ENCODE measurements at places on chromosomes 7 and 10.

DNA sequence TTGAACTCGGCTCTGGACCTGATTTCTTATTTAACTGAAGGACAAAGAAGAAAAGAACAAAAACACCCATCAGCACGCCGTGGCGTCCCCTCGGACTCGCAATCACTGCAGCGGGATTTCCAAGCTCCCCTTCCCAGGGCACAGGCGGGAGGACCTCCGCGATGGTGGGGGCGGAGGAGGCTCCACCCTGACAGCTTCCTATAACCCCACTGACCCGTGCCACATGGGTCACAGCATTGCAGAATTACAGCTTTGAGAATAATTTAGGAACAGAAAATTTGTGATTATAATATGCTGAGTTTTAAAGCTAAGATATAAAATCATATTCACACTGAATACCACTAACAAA lies 129.7 kb upstream of the SEC61G start:
- no peak for DNase-seq

- DNase-seq = no peak
These were observed 26.4 kb downstream of the AP5Z1 start for GRCh38 chr7:4801839-4802231.

DNA sequence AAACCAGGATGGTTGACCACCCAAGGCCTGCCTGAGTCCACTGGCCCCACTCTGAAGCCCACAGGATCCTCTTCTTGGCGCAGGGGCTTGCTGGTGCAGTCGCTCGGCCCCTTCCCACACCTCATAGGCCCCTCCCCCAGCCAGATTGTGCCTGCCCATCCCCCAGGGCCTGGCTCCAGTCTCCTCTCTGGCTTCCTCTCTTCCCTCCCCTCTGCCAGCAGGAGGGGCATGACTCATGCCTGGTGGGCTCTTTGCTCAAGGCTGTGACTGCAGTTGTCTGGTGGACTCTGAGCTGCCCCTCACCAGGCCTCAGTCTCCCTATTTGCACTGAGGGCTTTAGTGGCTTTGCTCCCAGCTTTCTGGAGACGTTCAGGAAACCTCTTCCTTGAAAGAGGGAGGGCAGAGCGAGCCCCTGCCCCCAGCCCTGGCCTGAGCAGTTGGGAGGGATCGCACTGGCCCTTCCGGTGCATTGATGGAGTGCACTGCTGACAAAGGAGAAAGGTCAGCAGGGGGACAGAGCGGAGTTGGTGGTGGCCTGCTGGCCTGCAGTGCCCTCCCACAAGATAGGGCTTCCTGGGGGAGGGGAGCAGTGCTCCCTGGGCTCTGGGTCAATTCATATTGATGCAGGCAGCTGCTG lies 60.7 kb downstream of the ZMIZ1 start:
- DNase-seq = peak; percentile 76

GRCh38 chr7:136230210-136230609 lies 253.1 kb upstream of the MTPN start:
- no peak for DNase-seq

DNA sequence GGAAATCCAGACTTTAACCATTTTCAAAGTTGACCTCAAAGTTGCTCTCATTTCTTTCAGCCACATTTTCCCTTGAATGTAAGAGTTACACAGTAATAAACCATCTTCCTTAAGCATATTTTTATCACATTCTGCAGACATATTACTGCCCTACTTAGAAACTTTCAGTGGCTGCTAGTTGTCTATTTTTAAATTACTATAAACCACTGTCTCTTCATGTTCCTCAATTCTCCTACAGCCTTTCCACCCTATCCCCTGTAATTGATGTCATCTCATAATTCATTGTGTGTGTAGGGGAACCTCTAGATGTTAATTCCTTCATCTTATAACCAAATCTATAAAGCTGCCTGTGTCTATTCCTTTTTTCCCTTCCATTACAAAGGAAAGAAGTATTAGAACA lies 78.1 kb upstream of the STRIP2 start:
- no peak for DNase-seq

GRCh38 chr10:113617086-113617485 lies 46.8 kb downstream of the NRAP start:
- DNase-seq = no peak

- no peak for DNase-seq
These were observed 67.8 kb downstream of the TBX20 start for GRCh38 chr7:35185908-35186731.

DNA sequence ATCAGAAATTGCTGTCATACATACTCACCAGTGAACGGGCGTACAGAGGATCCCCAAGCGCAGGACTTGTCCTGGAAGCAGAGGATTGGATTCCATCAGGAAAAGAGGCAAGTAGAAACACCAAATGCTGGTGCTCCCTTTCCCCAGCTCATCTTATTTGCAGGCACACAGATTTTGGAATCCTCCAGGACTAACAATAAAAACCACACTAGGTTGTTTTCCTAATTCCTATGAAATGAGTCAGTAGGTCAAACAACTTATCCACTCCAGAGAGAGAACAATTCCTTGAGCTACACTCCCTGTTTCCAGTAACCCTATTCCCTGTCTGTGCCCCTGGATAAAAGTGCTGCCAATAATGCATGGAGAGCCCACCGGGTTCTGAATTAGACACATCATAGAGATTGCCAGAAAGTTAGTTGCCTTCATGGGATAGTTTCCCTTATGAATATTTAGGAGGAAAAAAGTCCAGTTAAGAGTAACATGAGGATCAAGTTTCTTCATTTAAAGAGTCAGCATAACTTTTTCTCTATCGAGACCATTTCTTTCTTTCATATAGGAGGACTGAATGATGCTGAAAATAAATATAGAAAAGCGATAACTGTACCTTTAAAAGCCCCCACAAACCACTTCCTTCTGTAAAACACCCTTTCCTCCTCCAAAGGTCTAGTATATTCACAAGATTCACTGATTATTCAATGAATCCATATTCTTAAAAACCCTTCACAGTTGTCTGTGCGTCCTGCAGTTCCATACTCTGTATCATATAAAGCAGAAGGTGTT lies 178.3 kb upstream of the KLF14 start:
- DNase-seq = no peak

GRCh38 chr10:12214763-12215218 lies 18.8 kb downstream of the CDC123 start:
- DNase-seq = no peak

GRCh38 chr7:151786241-151786640 lies 90.7 kb downstream of the PRKAG2 start:
- no peak for DNase-seq

DNA sequence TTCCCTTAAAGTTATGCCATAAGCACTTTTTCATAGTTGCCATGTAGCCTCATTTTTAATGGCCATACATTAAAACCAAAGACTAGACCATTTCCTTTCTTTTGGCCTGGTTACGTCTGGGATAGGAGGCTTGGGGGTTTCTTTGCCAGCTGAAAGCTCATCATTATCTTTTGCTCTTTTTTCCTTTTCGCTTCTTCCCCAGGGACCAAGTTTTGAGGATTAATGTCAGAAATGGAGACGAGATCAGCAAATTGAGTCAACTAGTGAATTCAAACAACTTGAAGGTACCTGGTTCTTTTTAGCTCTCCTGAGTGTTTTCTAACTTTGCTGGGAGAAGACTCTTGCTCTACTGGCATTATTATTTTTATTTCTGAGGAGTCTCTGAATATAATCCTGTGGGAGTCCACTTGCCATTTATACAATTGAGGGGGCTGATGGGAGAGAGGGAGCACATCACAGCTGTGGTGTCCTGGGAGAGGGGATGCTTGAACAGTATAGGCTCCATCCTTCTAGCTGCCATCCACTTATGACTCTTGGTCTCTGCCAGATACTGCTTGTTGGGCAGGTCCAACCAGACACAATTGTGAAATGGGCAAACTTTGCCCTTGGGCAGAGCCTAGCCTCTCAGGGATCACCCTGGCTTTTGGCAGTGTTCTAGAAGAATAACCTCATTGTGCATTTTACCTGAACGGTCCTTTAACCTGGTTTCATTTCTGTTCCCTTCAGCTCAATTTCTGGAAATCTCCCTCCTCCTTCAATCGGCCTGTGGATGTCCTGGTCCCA lies 5.8 kb downstream of the CPA4 start:
- DNase-seq = no peak

GRCh38 chr10:111875725-111876124 lies 307.8 kb downstream of the GPAM start:
- no peak for DNase-seq

- no peak for DNase-seq
These were observed 23.5 kb downstream of the CPEB3 start for GRCh38 chr10:92267343-92267742.

GRCh38 chr7:157403646-157404401 lies 67.0 kb downstream of the DNAJB6 start:
- no peak for DNase-seq

- DNase-seq = no peak
These were observed 27.4 kb downstream of the POM121L12 start for GRCh38 chr7:53062796-53063195.

GRCh38 chr7:97541188-97541587 lies 190.7 kb upstream of the TAC1 start:
- no peak for DNase-seq

DNA sequence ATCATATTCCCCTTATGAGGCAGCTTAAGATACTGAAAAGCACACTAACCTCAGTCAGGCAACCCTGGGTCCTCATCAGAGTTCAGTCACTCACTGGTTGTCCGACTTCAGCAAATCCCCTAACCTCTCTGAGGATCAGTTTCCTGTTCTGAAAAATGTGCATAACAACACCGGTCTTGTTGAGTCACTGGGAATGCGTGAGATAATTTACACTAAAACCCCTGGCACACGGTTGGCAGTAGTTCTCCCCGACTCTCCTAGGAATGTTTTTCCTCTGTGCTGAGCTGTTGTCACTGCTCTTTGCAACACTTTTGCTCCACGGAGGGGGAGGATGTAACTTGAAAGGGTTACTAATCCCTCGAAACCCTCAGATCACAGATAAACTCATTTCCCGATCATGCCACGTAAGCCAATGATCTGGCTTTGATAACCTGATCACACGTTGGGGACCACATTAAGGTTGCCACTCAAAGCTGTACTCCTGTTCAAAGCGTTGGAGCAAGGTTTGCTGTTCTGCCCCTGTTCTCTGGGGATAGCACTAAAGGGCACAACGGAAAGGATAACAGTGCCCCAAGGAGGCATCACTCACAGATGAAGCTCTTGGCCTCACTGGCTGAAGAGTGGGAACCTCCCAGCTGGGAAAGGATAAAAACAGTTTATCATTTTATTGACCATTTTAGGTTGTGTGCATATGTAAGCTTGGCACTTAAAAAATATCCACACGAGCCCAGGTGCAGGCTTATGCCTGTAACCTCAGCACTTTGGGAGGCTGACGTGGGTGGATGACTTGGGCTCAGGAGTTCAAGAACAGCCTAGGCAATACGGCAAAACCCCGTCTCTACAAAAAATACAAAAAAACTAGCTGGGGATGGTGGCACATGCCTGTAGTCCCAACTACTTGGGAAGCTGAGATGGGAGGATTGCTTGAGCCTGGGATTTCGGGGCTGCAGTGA lies 5.0 kb upstream of the RBM17 start:
- no peak for DNase-seq

DNA sequence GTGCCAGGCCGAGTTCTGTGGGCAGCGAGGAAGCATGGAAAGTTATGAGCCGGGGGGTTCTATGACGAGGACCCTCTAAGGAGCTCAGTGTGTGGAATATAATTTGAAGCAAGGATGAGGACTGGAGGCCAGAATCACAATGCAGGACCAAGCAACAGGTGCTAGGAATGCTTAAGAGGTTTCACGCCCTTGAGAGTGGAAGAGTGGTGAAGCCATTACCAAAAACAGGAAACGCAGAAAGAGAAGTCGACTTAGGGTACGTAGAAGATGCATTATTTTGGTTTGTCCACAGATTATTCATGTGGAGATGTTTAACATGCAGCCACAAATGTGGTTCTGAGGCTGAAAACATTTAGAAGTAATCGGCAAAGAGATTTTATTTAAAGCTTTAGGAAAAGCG lies 78.7 kb downstream of the PIP4K2A start:
- no peak for DNase-seq

Data from 8988T (cell line).